Natural killer cell treated with Interleukin-12 subunit alpha and Interleukin-12 subunit beta and Interleukin-15 and Interleukin-18, amount 100 ng/mL, for 72 hours (primary cell): ENCODE measurements at places on chromosomes 2 and 18. TPM values are rescaled to one million over a fixed set of nuclear protein-coding genes. Genes with fewer than 3 reads are reported as not detected.

DNA sequence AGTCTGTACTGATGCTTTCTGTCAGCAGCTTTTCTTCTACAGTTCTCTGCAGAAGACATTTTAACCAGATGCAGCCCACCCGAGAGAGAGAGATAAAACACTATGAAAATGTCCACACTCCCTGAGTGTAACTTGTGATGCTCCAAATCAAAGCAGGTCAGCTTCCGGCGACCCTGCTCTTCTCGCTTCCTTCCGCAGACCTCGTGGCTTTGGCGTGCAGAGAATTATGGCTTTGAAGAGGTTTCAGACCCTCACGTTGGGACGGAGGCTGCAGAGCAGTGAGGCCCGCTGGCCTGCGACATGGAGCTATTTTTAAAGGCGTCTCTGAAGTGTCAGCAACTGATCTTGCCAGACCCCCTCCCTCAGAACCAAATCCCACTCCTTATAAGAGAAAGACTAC is 41.8 kb downstream of the TMEM163 start:
- DNase-seq: no peak

DNA sequence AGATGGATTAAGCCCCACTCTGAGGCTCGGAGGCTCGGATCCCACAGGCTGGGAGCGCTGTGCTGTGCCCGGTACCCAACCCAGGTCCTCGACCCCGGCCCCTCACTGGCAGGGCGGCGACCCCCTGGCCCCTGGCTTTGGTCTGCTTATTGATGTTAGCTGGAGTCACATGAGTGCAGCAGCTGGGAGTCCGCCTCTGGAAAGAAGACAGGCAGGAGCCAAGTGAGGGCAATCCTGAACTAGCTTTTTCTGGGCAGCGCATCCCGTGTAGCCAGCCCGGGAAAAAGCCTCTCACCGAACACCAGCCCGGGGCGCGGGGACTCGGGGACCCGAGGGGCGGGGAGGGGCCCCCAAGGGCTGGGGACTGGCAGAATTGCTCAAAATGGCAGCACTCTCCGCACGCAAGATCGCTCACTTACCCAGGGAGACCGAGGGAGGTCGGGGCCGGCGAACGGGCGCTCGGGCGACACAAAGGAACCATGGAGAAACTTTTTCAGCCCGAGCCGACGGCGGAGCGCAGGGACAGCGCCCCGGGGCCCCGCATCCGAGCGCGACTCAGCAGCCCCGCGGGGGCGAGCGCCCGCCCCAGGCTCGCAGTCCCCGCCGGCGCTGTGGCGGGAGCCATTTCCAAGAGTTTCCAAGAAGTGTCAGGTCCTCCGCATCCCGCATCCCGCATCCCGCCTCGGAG is 567 bp downstream of the TMEM200C start:
- no peak for DNase-seq

- DNase-seq: no peak
These were observed 3.2 kb upstream of the NEMP2 start for GRCh38 chr2:190537765-190538164.

GRCh38 chr2:139946690-139947089 is 1166.5 kb upstream of the NXPH2 start:
- DNase-seq: no peak

- no peak for DNase-seq
These were observed 554.5 kb downstream of the STK39 start for GRCh38 chr2:167692936-167693335.

The CDK15 gene
- total RNA-seq: not detected

The DNAH6 gene
- 0.48 TPM for total RNA-seq

- no peak for DNase-seq
These were observed 6.2 kb downstream of the COPS9 start for GRCh38 chr2:240129731-240130392.

The MORN2 gene
- total RNA-seq: 6.9 TPM

GRCh38 chr2:228387776-228388175 is 206.3 kb upstream of the SPHKAP start:
- DNase-seq: no peak

DNA sequence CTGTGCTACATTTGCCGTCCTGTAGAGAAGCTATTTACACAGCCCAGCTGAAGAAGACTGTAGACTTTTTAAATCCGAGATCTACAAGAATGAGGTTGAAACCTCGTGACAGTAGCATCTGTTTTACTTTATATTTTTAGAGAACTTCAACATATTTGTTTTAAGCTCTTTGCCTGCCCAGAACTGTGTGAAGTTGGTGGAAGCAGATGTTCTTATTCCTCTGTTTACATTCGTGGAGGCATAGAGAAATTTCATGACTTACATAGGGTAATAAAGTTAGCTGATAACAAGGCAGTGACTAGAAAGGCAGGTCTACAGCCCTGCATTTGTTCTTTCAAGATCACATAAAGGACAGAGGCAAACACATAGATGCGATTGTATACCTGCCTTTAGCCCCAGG is 47.0 kb upstream of the MAP3K20 start:
- no peak for DNase-seq

DNA sequence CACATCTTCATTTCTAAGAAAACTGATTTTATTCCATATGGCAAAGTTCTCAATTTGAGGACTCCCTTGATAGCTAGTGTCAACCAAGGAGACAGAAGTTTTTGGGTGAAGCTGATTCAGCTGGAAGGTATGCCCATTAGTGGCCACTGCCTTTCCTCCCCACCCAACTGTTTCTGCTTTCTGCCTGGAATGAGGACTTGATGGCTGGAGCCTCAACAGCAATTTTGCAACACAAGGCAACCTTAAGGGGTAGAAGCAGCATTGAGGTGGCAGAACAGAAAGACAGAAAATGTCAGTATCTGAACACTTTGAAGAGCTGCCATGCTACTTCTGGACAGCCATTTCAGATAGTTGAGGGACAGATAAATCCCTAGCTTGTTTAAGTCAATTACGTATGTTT is 47.0 kb downstream of the INHBB start:
- DNase-seq: no peak

DNA sequence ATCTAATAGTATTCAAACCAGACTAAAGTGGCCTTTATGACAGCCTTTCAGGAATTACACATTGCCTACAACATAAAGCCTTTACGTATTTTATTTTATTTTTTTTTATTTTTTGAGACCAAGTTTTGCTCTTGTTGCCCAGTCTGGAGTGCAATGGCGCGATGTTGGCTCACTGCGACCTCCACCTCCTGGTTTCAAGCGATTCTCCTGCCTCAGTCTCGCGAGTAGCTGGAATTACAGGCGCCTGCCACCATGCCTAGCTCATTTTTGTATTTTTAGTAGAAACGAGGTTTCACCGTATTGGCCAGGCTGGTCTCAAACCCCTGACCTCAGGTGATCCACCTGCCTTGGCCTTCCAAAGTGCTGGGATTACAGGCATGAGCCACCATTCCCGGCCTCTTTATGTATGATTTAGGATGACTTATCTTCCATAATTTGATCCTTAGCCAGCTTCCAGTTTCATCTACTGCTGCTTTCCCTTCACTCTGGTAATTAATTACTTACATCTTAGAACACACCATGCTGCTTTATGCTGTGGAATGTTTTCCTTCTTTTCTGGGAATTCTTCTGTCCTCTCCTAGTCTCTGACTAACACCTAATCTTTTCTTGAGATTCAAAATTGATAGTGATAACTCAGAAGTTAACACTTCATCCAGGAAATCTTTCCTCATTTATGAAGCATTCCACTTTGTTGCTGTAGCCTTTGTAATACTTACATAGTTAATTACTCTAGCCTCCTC is 2.6 kb downstream of the USP14 start:
- no peak for DNase-seq

GRCh38 chr2:25489631-25490030 is 147.9 kb upstream of the DNMT3A start:
- DNase-seq: no peak

GRCh38 chr2:75098856-75099255 is 100.5 kb downstream of the TACR1 start:
- DNase-seq: no peak

DNA sequence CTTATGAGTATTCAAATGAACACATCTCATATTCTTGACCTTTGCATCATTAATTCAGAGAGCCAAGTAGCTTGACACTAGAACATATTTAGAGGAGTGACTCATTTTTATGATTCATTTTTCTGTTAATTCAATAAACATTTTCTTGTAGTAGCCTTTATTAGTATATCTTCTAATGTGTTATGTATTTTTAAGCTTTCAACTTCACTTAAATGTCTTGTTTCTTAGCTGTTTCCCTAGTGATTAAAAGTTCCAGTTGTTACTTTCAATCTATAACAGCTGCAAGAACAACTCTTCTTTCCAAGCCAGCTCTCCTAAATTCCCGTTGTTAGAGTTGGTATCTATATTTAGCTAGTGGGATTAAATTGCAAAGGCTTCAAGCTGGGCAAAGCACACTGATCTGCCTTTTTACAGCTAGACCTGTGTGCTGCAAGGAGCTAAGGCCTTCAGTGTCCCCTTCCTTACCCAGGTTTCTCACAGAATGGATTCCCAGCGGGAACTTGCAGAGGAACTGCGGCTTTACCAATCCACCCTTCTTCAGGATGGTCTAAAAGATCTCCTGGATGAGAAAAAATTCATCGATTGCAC is at the start of gene KLHL41:
Gene KLHL41, plus strand, starts transcription at position 405 of the 588 bp plus-strand sequence. Its CDS starts 77 bp downstream, at position 482.
- DNase-seq: no peak

GRCh38 chr18:68428661-68429060 is 286.2 kb downstream of the TMX3 start:
- DNase-seq: no peak

The UGT1A10 gene
- total RNA-seq: not detected

The CENPA gene
- 18.5 TPM for total RNA-seq

- DNase-seq: no peak
These were observed 7.2 kb downstream of the SLC30A3 start for GRCh38 chr2:27255660-27256059.

DNA sequence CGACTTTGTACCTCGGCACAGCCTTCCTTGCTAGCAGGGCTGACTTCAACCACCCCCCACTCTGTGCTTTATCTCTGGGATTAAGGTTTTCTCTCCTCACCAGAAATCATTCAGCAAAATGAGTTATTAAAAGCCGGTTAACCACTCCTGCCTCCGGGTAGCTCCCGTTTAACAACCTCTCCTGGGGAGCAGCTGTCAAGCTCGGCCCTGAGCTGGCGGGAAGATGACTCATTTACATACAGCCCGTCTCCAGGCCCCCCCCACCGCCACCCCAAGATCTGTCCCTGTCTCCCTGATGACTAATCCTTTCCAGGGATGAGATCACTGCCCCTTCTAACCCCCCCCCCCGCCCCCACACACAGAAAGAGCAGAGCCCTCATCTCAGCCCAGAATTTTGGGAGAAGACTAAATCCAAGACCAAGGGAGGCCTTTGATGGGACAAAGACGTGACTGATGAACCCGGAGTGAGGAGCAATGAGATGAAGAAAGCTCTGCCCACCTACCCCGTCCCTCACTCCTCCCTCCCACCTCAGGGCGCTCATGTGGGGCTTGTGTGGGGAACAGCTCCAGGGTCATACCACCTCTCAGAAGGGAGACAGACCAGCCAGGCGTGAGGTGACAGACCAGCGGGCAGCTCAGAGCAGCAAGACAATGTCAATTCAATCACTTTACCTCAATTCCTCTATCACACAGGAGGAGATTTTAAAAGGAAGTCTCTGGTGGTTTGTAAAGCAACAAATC is 131.4 kb downstream of the MSH2 start:
- DNase-seq: no peak

- DNase-seq: no peak
These were observed 42.6 kb downstream of the SCN7A start for GRCh38 chr2:166451468-166451867.

GRCh38 chr2:20222014-20222768 is 2.7 kb downstream of the SDC1 start:
- DNase-seq: no peak

The ARL5A gene
- total RNA-seq: 68.2 TPM

DNA sequence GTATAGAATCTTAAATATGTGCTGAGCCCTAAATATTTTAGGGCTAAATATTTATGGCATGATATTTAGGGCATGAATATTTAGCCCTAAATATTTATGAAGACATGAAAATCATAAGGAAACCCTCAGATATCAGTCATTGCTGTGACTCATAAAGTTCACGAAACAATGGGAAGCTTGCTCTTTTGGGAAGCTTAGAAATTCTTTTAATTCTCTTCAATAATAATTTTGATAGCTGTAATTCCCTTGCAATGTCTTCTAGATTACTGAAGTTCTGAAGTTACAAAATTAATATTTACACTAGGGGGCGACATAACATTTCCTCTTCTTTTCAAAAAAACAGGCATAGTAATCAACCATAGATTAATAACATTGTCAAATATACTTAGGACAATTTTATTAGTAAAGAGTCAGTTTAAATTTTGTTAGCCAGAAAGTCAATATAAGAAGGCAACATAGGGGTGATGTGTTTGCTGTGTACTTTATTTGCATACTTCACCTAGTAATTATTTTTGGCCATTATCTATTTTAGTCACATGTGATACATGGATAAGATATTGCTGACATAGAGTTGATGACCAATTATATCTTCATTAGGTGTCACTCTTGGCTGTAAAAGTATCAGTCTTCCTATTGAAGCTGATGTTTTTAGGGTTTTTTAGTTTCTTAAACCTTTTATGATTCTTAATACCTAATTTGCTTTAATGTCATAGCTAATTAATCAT is 13.2 kb downstream of the ZNF804A start:
- DNase-seq: no peak

DNA sequence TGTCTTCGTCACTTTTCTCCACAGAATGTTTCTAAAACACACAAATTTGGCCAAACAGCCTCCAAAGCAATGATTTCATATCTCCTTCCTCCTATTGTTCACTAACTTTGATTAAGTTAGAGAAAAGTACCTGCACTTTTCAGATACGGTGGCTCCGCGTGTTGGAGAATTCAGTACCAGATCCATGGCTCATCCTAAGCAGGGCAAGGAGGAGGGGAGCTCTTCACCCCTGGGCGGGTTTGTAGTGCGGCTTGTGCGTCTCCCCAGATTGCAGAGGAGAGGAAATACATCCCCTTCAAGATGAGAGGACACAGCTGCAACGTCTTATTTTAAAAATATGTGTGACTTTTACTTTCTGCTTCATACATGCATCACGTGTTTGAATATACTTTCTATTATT is 333.0 kb downstream of the AGAP1 start:
- DNase-seq: no peak

GRCh38 chr2:119315241-119315925 is 51.3 kb downstream of the C2orf76 start:
- no peak for DNase-seq

- peak; percentile 52 for DNase-seq
These were observed 20.9 kb downstream of the SLC30A3 start for GRCh38 chr2:27241761-27242613.
